ENCODE measurements at places on chromosomes 7 and 10.

DNA sequence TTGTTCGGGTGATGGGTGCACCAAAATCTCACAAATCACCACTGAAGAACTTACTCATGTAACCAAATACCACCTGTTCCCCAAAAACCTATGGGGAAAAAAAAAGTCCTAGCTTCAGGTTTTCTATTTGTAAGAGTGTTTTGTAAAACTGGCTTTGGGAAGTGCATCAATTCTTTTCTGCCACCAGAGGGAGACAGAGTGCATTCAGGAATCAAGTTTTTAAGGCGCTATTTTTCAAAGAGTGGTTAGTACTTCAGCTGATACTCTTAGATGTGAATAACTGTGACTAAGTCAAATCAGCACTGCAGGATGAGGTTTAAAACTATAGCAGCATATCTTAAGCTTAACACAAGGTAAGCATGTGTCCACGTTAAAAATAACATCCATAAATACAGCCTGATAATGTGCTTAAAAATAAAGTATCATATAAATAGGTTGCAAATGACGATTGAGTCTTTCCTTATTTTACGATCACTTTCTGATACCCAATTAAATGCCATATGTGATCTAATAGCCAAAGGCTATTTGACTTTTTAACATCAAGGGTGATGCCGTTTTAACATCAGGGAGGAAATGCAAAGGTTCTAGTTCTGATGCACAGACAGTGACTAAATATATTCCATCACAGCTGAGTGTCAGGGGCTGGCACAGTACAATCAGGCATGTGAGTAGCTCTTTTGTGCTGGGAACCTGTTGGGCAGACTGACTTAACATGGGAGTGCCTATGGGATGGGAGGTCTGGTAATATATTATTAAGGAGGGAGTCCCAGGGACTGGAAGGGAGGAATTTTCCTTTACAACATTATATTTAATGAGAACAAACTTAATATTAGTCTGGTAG, 10.6 kb upstream of the LYZL2 start:
- peak; percentile 14 for DNase-seq

DNA sequence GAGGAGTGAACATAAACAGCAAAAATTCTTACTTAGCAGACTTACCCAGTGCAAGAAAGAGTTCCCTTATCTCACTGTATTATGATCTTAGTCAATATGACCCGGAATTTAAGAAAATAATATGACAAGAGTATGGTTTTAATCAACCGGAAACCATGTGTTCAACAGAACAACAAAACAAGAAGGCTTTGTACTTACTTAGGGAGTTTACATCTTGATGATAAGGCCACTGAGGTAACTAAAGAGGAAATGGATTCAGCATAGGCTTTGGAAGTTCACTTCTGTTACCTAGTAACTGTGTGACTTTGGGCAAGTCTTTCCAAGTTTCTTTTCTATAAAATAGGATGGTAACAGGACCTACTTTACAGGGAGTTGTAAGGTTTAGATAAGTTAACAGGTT, 7.4 kb upstream of the FAS start:
- no peak for DNase-seq

DNA sequence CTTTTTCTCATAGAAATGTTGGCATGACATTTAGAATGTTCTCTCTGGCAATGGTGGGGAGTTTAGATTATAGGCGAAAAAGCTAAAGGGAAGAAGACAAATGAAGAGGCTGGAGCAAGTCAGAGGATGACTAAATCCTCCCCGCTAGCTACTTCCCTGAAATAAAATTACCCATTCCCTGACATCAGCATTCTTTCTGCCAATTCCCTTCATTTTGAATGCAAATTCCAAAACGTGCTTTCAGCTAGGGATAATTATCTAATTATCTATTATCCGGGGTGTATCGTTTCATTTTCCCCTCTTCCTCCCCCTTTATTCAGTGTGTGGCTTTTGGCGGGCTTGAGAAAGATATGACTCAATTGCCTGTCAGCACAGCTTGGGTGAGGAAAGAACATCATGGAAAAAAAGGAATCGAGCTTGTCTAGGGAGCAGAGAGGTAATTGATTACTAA, 672.3 kb downstream of the TNS3 start:
- DNase-seq, result no peak

- peak; percentile 48 for DNase-seq
These were observed 505 bp downstream of the HNRNPA2B1 start for GRCh38 chr7:26200038-26200443.

DNA sequence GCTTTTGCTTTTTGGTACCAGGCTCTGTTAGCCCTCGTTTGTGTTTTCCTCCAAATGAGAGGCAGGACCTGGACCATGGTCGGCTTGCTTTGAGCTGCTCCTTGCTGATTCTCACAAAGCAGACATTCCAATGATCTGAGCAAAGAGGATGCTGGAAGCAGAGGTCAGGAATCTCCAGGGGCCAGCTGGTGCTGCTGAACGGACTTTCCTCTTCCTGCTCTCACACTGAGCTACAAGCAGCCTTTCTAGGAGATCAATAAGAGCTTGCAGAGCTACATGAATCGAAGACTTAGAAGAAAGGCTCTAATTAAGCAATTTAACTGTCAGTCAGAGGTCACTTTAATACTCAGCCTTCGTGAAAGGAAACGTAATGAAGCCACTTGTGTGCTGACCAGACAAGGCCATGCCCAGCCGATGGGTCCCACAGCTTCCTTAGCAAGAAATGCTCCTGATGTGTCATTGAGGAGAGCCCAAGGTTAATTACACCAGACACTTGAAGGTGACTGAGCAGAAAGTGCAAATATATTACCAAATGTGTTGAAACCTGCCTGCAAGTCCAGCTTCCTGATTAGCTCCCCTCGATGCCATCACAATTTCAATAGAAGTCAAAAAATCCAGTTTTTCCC, 151.3 kb upstream of the RSU1 start:
- no peak for DNase-seq

- DNase-seq, result no peak
These were observed 538.5 kb upstream of the MKI67 start for GRCh38 chr10:128664729-128665128.

- no peak for DNase-seq
These were observed 692.8 kb upstream of the GRM3 start for GRCh38 chr7:85950871-85951270.

- no peak for DNase-seq
These were observed 712 bp downstream of the ITPRIP start for GRCh38 chr10:104337521-104337984.

DNA sequence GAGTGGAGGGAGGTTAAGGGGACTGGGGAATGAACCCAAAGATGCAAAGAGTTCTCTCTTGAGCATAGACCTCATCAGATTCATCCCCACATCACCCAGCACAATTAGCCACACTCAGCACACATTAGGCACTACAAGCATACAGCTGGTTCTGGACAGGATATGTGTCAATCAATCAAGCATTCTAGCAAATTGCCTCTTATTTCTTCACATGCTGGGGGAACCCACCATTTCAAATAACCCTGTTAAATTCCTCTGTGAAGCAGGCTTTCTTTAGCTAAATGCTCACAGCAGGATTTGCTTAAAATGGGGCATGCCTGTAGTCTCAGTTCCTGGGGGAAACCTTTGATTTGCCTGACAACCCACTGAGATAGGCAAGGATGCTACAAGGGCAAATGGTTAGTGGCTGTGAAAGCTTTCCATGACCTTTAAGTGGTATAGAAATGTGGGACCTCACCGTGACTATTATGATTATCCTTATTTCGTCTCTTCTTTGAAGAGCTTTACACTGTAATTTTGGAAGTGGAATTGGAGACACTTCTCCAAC, 193.4 kb upstream of the ZMIZ1 start:
- DNase-seq, result no peak

- DNase-seq, result no peak
These were observed 35.6 kb downstream of the PITRM1 start for GRCh38 chr10:3136763-3137611.

DNA sequence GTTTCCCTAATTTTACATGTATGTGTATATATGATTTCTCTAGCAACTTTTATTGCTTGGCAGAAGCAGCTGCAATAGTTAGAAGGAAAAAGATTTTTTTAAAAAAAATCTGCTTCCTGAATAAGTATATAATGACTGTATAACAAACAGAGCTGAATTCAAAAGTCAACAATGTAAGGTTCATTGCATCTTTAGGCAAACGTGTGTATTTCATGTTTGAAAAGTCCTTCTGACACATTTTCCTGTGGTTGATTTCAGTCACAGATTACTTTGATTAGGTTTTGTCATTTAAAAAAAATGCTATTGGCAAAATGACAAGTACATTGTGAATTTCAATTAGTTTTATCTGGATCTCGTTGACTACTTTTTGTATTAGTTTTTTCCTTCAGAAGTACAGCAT, 231.0 kb downstream of the CSTF2T start:
- DNase-seq, result no peak

DNA sequence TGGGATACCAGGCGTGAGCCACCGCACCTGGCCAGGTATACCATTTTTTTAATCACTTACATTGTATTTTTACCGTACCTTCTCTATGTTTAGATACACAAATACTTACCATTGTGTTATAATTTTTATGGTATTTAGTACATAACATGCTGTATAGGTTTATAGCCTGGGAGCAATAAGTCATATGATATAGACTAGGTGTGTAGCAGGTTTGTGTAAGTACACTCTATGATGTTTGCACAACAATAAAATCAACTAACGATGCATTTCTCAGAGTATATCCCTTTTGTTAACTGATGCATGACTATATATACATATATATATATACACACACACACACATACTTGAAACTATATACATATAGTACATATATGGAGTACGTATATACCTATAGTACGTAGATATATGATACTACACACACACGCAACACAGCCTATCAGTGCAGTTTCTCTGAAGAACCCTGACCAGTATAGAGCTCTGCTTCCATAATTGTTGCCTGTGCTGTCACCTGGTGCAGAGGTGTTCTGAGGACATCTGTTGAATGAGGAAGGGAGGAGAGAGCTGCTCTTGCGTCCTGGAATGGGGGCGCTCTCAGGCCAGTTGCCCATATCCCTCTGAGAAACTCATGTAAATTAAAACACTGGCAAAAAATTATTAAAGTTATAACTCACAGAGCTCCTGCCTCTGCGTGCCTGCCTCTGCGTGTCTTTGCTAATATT, 315.3 kb downstream of the FGFR2 start:
- no peak for DNase-seq

DNA sequence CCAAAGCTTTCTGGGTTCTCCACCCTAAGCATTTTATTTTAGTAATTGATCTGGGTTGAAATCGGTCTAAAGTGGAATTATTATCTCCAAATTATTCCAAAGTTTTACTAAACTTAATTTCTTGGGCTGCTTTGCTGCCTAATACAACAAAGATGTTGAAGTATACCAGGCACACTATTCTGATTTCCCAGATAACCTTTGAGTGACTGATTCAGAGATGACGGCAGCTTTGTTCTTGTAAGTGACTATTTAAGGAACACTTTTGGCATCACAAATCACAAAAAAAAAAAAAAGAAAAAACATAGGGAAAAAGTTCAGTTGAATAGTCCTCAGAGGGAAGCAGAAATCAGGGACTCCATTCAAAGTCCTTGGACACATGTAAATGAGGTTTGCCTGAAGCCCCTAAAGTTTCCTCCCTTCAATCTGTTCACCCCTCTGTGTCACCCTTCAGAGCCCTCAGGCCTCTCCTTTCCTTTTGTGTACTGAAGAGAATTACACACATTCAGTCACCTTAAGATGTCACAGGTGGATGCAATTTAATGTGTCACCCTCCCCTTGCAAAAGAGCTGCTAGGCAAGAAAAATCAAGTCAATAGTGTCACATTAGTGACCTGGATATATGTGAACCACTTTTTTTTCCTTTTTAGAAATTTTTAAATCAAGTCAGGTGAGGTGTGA, 81.5 kb downstream of the RTKN2 start:
- no peak for DNase-seq

GRCh38 chr10:131584287-131584686, 272.8 kb upstream of the TCERG1L start:
- DNase-seq, result no peak

GRCh38 chr7:139767561-139767982, 10.2 kb downstream of the HIPK2 start:
- DNase-seq, result no peak

DNA sequence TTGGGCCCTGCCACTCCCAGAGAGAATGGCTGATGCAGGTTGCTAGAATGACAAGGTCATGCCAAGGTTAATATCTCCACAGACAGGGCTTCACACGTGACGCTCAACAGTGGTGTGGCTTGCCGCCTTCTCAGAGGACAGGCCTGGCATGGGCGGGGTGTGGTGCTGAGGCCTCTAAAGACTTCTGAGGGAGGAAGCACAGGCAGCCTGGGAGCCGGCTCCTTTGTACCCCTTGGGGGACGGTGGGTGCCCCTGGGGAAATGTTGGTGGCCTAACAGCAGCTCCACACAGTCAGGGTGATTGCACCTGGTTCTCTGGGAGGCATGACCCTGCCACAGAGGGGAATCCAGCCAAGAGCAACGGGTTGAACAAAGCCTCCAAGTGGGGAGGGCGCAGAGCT, 115.1 kb downstream of the PKD1L1 start:
- DNase-seq, result no peak

GRCh38 chr10:16870331-16870730, 53.1 kb upstream of the RSU1 start:
- no peak for DNase-seq

GRCh38 chr10:78000956-78001472, 28.3 kb downstream of the POLR3A start:
- no peak for DNase-seq

DNA sequence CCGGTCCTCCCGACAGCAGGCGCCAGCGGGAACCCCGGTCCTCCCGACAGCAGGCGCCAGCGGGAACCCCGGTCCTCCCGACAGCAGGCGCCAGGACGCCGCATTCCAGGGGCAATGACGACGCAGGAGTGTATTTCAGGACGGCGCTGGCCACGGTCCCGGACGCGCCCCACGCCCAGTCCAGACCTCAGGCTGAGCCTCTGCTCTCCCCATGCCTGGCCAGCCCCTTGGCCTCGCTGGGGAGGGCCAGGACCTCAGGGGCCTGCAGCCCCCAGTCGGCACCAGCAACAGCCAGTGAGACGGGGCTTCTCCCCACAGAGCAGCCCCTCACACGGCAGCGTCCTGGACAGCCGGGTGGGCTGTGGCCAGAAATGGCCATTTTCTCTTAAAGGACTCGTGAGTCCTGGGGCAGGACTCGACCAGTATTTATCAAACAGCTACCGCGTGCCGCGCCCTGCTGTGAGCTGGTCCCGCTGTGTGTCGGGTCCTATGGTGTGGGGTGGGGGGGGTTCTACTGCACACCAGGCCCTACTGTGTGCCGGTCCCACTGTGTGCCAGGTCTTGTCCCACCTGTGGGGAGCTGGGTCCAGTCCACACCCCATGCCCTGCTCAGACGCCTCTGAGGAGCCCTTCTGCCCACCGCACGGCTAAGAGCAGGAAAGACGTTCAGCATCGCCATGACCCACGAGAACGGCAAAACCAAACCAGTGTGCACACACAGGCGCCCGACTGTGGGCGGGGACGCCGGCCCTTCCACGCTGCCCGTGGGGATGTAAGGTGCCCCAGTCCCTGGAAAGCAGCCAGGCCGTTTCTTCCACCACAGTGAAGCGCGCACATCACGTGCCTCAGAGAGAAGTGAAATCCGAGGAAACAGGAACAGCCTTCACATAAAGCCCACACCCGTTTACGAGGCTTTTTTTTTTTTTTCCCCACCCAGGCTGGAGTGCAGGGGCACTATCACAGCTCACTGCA, 33.3 kb downstream of the GET4 start:
- no peak for DNase-seq

- DNase-seq, result peak; percentile 13
These were observed 20.9 kb downstream of the MORN4 start for GRCh38 chr10:97612386-97612785.

GRCh38 chr10:121418126-121418777, 180.0 kb downstream of the FGFR2 start:
- no peak for DNase-seq
